ENCODE measurements at places on chromosomes 6 and 20.

DNA sequence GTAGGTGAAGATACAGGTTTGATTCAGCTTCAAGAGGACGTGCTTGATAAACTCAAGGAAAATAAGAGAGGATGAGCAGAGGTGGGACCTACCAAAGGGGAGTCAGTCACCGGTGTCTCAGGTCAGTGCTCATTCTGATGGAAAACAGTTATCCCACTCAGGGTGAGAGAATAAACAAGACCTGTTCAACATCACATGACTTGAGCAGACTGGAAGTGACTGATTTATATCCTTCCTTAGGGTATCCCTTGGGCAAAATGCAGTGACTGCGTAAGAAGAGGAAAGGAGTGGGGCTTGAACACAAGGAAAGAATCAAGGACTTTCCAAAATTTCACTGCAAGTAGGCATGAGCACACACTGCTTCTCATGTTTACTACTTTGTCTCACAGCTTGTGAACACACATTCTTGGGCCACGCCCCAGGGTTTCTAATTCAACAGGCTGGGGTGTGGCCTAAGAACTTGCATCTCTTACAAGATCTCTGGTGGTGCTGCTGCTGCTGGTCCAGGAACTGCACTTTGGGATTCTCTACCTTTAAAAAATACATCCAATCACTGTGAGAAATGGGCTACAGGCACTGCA, 11.6 kb downstream of the CST3 start:
- DNase-seq = no peak

DNA sequence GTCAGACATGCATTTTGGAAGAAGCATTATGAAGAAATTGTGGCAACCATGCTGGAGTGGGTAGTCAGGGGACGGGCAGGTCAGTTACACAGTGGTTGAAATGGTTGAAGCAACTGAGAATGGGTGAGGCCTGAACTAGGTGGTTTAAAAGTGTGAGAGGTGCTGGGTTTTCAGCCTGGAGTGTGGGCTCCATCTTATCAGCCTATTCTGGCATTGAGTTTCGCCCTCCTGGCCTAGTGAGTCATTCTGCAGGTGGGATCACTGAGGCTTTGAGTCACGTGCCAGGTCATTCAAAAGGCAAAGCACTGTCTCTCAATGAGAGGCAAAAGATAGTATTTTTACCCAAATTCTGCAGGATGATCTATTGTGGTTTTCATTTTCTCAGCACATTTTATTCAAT, 181.9 kb upstream of the CHD6 start:
- DNase-seq = no peak

DNA sequence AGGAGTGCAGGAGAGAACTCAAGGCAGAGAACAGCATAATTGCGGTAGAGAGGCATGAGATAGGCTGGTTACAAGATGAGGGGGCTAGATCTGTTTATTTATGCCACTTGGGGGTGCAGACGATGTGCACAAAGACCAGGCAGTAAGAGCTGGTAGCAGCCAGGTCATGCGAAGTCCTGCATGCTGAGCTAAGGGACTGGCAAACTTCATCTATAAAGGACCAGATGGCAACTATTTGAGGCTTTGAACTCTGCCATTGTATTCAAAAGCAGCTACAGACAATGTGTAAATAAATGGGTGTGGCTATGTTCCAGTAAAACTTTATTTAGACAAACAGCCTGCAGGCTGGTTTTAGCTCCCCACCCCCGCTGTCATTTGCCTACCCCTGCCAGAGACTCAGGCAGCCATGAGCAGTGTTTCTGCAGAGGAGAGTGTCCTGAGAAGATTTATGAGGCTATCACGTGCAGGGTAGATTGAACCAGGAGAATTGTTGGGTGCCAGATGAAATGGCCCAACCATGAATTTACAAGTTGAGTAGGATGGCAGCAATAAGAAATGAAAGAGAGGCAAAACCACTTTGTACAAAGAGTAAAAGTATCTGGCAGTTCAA, 253.4 kb upstream of the MOCS1 start:
- no peak for DNase-seq

- peak; percentile 28 for DNase-seq
Measured at GRCh38 chr6:33314515-33314942, 651 bp upstream of the TAPBP start.

GRCh38 chr20:37803438-37804307, 99.3 kb upstream of the VSTM2L start:
- no peak for DNase-seq

- DNase-seq = no peak
Measured at GRCh38 chr6:83432636-83433035, 1.8 kb upstream of the ME1 start.

DNA sequence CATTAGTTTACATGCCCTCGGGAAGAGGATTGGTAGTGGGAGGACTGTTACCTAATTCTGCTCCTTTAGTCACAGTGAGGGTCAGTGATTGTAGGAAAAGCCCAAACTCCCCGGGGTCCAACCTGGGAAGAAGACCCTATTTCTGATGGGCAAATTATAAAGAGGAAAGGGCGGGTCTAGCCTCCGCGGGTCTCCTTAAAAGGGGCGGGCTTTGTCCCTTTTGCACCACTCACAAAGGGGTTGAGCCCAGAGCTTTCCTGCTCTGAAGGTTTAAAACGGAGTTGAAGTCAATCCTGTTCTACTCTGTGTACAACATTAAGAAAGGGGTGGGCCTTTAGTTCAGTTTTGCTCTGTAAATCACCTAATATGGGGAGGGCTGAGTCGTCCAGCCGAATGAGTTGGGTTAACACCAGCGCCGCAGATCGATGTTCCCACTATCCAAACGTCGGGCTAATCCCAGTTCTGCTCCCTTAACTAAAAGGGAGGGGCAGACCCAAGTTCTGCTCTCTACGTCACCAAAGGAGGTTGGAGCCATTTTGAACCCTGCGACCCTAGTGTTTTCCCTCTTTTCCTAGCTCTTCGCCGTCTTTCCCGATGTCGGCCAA, 920 bp upstream of the RNF5 start:
- DNase-seq = no peak

GRCh38 chr6:131854803-131855202, 47.0 kb downstream of the ENPP1 start:
- no peak for DNase-seq

DNA sequence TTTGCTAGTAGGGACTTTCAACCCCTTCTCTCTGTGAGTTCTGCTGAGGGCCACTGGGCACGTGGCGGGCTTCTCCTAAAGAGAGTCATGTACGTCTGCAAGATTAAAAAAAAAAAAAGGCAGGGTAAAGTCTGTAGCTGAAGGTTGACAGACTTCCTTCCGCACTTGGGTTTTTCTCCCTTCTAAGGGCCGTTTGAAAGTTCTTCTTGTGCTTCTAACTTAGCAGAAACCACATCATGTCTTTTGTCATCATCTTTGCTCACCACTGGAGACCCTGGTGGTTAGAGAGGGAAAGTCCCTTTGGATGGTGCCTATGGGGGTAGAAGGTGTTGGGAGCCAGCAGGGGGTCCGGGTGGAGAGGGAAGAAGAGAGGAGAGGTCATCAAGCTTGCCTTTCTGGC, 31.4 kb downstream of the PRDM1 start:
- no peak for DNase-seq

DNA sequence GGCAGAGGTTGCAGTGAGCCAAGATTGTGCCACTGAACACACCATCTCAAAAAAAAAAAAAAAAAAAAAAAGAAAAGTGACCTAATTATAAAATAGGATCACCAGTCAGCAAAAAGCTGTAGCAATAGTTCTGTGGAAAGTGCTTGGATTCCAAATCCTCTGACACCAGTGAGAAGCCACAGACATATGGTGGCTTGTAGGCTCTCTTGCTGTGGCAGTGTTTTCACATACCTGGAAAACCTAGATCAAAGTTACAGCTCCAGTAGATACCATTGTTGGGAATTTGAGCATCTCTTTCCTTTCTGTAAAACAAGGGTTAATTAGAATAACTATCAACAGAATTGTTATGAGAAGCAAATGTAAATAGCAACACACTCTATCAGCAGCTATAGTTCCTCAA, 4.1 kb downstream of the CCDC170 start:
- no peak for DNase-seq

- no peak for DNase-seq
Measured at GRCh38 chr6:20680697-20681165, 146.5 kb downstream of the CDKAL1 start.

DNA sequence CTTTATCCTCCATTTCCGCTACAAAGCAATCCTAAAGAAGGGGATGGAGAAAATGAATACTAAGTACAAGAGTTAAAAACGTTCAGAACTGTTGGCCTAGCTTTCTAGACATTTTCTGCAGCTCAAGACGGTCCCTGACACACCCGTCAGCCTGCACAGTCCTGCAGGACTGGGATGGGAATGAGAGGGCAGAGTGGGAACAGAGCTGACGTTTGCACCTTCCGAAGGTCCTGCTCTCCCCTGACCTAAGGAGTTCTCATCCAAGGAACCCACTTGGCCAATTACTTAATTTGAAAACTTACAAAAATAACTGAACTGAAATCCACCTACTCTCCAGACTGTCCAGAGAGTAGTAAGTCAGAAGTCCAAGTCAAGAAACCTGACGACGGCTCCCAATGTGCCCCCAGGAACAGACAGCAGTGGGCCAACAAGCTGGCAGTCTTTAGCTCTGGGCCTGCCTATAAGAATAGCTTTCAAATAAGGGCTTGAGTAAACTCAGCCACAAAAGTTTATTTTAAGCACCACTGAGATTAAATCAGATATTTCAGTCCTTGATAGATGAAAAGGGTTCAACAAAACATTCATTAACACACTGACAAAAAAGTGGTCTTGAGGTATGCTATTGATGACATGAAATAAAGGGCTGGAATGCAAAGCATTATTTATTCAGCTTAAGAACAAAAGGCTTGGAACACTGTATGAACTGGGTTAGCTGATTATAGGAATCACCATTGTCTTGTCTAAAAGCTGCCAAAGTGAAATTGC, 76.8 kb downstream of the CNKSR3 start:
- no peak for DNase-seq

GRCh38 chr6:27651371-27651732, 178.4 kb upstream of the ZNF184 start:
- DNase-seq = no peak

GRCh38 chr6:157240059-157240959, 83.0 kb downstream of the TMEM242 start:
- DNase-seq = no peak

- DNase-seq = no peak
Measured at GRCh38 chr20:12237772-12238171, 320.1 kb downstream of the BTBD3 start.

GRCh38 chr6:67889682-67889995, 745.4 kb upstream of the ADGRB3 start:
- no peak for DNase-seq

GRCh38 chr6:139577763-139578604, 203.5 kb upstream of the CITED2 start:
- DNase-seq = no peak

- DNase-seq = peak; percentile 52
Measured at GRCh38 chr6:6315660-6316059, 4.8 kb downstream of the F13A1 start.

DNA sequence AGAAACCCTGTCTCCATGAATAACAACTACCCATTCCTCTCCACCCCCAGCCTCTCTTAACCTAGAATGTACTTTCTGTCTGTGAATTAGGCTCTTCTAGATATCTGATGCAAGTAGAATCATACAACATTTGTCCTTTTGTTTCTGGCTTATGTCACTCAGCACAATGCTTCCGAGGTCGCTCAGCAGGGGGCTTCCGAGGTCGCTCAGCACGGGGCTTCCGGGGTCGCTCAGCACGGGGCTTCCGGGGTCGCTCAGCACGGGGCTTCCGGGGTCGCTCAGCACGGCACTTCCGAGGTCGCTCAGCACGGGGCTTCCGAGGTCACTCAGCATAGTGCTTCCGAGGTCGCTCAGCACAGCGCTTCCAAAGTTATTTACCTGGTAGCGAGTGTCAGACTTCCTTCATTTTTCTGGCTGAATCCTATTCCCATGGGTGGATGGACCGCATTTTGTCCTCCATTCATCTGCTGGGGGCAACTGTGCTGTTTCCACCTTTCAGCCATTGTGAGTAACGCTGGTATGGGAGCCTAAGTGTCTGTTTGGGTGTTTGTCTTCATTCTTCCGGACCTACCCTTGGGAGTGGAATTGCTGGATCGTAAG, 31.0 kb upstream of the BHLHE23 start:
- DNase-seq = no peak

- no peak for DNase-seq
Measured at GRCh38 chr20:50762045-50762422, 30.7 kb downstream of the PARD6B start.

Measured in stimulated activated effector memory CD8-positive, alpha-beta T cell treated with anti-CD3 and anti-CD28 coated beads, Interleukin-12 subunit alpha, Interleukin-12 subunit beta, amount 100 ng/mL, for 72 hours (primary cell).